ENCODE measurements at places on chromosomes 3 and 15.

- DNase-seq: no peak
Observed at GRCh38 chr3:38312356-38312755, 30.3 kb downstream of the SLC22A14 start.

GRCh38 chr3:58884453-58884852 lies 165.4 kb downstream of the CFAP20DC start:
- DNase-seq: no peak

DNA sequence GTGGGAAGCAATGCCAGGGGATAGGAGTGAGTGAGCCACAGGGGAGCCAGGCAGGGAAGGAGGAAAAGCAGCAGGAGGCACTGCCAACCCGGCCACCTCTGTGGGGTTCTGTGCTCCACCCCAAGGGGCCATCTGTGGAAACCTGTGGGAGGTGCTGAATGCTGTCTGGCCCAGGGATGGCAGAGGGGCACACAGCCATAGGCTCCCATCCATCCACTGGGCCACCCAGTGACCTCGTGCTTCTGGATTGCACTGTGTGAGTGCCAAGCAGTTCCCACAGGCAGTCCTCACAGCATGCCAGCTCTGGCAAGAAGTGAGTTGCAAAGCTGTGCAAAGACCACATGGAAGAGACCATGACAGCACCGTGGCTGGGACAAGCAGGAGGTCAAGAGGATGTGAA lies 27.5 kb downstream of the DNAJB8 start:
- no peak for DNase-seq

DNA sequence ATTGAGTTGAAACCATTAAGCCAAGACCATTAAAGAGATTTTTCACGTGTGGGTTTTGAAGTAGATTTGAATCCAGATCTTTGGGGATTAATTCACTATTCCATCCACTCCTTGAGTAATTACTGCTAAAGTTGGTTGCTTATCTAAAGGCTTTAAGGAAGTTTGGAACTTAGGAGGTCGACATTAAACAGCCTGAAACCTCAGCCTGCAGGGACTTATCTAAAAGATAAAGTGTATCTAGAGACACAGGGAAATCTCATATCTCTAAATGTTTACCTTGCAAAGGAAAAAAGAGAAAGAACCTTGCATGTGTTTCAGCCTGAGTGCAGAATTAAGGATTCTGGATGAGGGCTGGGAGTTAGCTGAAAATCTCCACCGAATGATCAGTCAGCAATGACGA lies 158.6 kb downstream of the MEIS2 start:
- no peak for DNase-seq

DNA sequence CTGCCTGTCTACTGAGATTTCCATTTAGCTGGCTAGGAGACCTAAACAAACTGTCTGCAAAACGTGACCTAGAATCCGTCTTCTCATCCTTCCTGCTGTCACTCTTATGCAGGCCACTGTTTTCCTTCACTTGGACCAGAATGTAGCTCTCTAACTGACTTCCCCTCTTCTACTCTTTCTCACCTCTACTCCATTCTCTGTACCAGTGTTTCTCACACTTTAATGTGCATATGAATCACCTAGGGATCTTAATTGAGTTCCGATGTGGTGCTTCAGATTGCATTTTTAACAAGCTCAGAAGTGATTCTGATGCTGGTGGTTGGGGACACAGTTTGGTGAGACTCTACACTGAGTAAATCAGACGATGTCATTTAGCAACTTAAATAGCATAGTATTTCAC lies 1.6 kb upstream of the GBE1 start:
- DNase-seq: no peak

DNA sequence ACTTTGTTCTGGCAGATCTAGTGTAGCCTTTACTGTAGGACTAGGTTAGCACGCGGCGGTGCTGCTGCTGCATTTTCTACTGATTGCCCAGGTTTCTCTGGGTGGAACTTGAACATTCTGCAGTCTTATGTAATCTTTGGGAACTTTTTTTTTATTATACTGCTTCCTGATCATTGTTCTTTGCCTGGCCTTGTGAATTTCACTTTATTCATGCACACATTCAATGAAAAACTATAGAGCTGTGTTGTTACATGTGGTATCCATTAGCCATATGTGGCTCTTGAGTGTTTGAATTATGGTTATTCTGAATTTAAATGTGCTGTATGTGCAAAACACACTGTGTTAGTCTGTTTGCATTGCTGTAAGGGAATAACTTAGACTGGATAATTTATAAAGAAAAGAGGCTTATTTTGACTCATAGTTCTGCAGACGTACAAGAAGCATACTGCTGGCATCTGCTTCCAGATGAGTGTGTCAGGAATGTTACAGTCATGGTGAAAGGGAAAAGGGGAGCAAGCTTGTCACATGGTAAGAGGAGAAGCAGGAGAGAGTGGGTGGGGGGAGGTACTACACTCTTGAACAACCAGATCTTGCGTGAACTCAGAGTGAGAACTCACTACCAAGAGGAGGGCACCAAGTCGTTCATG lies 26.5 kb downstream of the MEF2A start:
- DNase-seq: no peak

- DNase-seq: no peak
Observed at GRCh38 chr3:197881270-197881969, 68.6 kb upstream of the RPL35A start.

- DNase-seq: no peak
Observed at GRCh38 chr15:38053776-38054175, 119.3 kb downstream of the TMCO5A start.

- no peak for DNase-seq
Observed at GRCh38 chr3:46538803-46539442, 27.2 kb downstream of the LRRC2 start.

GRCh38 chr3:123805101-123805500 lies 79.0 kb downstream of the MYLK start:
- no peak for DNase-seq

DNA sequence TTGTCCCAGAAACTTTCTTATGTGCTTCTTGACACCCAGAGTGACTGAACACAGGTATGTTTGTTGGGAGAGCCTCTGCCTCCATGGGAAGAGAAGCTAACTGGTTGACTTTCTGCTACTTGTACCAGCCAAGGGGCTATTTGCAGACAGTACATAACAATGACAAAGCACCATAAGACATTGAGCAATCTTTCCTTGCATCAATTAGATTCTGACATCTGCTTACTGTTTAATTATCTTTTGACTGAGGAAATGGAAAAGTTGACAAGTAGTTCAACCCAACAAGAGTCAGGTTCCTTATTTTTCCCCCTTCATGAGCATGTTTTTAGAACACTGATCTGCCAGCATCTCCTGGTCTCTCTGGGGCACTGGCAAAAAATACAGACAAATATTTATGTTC lies 157.7 kb downstream of the RPLP1 start:
- no peak for DNase-seq

GRCh38 chr15:73809728-73810501 lies 56.8 kb upstream of the INSYN1 start:
- DNase-seq: no peak

- no peak for DNase-seq
Observed at GRCh38 chr3:30286007-30286669, 320.3 kb upstream of the TGFBR2 start.

DNA sequence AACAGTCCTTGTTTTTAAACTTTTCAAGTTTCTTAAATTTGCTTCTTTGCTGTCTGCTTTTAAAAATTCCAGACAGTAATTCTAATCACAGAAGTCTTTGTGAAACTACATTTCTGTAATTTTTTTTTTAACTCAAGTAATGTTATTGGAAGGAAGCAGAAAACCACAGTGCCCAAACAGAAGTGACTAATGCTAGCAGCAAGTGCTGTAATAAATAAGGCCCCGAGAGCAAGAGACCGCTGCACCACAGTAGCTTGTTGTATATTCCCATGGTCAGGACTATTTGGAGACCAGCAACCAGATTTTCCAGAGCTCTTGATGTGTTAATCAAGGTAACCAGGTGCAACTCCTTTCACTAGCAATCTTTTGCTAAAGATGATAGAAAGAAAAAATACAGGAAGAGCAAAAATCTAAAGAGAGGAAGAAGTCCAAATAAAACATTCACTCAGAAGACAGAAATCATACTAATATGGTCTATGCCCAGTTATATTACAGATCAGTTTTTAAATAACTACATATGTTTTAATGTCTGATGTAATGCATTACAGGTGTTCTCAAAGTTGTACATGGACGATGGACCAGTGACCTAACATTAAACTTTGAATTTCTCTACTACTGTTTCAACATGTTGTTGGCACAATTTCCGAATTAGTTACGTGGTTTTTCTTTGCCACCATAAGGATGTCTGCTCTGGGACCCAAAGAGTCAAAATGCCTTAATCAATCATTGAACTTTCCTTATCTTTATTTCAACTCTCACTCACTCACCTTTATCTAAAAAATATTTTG lies 36.4 kb downstream of the WWTR1 start:
- DNase-seq: no peak

GRCh38 chr3:86766331-86766730 lies 224.6 kb downstream of the VGLL3 start:
- no peak for DNase-seq

DNA sequence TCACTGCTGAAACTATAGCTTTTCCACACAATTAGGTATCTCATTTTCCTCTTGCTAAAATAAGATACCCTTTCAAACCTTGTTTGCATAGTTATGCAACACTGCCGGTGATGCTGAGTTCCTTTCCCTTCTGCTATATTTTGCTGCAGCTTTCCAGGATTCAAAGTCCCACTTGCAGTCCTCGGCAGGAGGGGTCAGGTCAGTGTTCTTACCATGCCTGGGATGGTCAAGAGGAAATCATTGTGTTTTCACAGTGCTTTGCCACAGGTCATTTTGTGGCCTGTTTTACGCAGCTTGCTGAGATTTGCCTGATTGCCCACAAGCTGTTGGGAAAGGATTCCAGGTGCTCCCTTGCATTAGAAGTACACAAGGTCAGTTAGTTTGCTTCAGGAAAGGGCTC lies 156.9 kb downstream of the B3GALNT1 start:
- no peak for DNase-seq

DNA sequence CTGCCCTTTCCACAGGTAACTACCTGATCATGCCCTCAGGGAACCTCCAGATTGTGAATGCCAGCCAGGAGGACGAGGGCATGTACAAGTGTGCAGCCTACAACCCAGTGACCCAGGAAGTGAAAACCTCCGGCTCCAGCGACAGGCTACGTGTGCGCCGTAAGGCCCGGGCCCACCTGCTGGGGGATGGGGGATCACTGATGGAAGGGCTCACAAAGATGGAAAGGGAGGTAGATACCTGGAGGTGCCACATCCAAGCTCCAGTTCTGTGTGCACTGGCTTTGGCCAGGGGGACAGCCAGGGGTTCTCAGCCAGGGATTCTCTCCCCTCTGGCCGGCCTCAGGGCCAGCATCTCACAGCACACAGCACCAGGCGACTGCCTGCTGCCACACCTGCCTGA lies 59.4 kb downstream of the BOC start:
- DNase-seq: peak; percentile 28

DNA sequence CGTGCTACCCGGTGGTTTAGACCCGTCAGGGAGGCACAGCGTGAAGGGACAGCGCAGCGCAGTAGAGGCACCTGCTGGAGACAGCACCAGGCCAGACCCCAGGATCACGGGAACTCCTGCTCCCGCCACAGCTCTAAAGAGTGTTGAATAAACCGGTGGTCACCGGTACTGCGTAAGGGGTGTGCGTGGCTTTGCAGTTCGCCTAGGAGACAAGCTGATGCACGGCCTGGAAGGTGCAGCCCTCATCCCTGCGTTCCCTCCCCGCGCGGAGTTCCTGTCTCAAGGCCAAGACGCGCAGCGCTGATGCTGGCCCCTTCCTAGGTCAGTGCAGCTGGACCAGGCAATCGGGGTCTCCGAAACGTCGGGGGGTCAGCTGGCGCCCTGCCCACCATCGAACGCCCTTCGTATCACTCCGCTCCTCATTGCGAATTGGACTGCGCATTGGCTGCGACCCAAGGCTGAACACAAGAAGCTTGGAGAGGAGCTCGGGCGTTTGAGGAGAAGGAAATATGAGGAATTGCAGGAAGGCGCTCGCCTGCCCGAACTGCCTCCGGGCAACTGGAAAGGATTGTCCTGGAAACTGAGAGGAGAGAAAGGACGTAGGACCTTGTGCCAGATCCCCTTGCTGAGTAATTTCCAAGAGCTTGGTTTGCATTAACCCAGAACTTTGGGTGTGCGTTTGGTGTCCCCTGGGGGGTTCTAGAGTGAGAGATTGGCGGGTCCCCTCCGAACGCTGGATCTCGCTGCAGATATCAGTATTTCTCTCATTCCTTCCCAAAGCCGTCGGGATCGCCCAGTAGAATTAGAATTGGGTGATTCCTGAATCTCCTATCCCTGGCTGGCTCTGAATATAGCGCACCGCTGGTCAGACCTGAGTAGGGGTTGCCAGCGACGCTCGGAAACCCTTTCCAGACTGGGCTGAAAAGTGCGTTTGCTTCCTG lies 2.3 kb upstream of the SOX14 start:
- DNase-seq: no peak

DNA sequence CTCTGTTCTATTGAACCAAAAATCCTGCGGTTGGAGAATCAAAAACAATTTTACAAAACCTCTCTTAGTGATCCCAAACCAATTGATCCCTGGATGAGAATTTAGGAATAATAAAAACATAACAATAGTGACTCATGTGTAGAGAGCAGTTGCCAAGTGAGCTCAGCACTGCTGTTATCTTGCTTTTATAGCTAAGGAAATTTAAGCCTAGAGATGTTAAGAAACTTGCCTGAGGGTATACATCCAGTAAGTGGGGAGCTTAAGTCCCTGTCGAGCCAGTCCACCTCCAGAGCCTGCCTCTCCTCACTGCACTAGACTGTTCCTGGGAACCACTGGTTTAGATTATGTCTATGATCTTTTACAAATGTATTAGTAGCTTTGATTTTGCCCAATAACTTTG lies 358.4 kb upstream of the LMCD1 start:
- DNase-seq: no peak

DNA sequence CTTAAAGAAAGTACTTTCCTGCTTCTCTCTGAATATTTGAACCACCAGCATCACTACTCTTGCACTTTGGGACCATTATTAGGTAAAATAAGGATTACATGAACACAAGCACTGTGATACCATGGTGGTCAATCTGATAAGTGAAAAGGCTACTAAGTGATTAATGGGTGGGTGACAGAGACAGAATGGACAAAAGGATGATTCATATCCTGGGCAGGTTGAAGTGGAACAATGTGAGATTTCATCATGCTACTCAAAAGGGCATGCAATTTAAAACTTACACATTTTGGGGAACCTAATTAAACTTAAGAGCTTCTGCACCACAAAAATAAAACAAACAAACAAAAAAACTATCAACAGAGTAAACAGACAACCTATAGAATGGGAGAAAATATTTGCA lies 172.0 kb upstream of the CD96 start:
- no peak for DNase-seq

DNA sequence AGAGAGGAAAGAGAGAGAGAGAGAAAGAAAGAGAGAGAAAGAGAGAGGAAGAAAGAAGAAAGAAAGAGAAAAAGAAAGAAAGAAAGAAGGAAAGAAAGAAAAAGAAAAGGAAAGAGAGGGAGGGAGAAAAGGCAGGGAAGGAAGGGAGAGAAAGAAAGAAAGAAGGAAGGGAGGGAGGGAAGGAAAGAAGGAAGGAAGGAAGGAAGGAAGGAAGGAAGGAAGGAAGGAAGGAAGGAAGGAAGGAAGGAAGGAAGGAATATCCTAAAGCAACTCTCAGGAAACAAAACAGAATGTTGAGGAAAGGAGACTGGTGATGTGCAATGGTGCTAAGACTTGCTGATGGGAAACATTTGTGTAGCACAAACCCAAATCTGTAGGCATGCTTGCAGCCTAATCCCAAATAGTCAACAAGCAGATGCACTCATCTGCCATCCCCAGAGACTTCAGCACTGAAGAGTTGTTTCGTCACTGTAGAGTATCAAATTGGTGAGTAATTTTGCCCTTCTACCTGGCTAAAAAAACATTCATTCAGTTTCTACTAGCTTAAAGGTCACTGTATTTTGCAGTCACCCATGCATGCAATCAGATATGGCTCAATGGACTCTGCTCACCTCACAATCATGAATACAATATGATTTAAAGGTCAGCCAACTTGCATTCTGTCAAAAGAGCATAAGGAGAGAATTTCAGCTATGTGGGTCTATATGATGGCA lies 480.3 kb downstream of the FGF12 start:
- DNase-seq: no peak
